M059J (cell line): ENCODE measurements at places on chromosomes 5 and 9. TPM values are rescaled to one million over a fixed set of nuclear protein-coding genes. Genes with fewer than 3 reads are reported as not detected.
A peak's percentile ranks its signal among the peaks of the same experiment; 100 is the strongest.

The ZBTB6 gene
- 7.7 and 14.8 TPM in 2 replicates for total RNA-seq

The TCF7 gene
- total RNA-seq: 5.2 and 7.4 TPM in 2 replicates

The ZNF454 gene
- 0.05 and 0.54 TPM in 2 replicates for total RNA-seq

The PCDHB7 gene
- total RNA-seq: 1.7 and 2.1 TPM in 2 replicates

The ENTREP1 gene
- 0.05 TPM in 1 of 2 replicates, not detected in the other for total RNA-seq

The DOLK gene
- total RNA-seq: 23.9 and 29.8 TPM in 2 replicates

DNA sequence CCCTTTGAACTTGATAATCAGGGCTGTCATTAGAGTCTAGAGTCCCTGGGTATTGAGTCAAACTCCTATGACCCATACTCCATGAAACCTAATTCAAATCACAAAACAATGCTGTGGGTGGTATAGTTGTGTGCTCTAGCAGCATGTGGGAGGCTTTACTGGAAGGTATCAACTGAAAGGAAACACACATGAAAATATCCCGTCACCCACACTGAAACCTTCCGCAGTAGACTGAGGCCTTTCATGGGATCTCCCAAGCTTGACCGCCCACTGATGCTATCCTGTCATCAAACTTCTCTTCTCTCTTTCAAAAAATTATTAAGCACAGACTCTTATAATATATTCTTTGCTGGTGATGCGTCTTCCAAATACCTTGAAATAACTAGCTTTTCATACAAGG is 569.1 kb upstream of the MEF2C start:
- no peak for DNase-seq

DNA sequence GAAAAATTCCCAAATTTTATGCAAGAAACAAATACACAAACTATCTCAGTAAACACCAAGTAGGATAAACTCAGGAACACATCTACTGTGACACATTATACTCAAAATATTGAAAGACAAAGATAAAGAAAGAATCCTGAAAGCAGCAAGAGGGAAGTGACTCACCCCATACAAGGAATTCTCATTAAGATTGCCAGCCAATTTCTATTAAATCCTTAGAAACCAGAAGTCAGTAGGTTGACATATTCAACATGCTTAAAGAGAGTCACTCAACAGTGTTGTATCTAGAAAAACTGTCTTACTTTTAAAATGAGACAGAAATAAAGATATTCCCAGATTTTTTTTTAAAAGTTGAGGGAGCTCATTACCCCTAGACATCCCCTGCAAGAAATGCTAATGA is 15.5 kb downstream of the SPATA31E1 start:
- peak; percentile 58 for DNase-seq

DNA sequence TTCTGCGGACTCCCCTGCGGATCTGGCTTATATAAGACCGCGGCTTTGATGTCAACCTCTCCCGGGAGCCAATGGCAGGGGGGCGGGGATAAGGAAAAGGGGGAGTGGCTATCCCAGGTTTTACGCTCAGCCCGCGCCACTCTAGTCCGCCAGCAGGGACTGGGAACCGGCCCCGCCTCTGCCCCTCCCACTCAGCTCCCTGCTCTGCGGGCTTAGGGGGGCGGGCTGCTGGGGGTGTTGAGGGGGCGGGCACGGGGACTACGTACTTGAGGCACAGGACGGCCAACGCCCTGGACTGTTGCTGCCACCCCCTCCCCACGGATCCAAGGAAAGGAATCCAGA is at the start of gene HAND1:
Gene HAND1 (minus strand): TSS at position 4 of the 342 bp plus-strand sequence. CDS start 219 bp downstream, outside the sequence.
- peak; percentile 41 for DNase-seq

DNA sequence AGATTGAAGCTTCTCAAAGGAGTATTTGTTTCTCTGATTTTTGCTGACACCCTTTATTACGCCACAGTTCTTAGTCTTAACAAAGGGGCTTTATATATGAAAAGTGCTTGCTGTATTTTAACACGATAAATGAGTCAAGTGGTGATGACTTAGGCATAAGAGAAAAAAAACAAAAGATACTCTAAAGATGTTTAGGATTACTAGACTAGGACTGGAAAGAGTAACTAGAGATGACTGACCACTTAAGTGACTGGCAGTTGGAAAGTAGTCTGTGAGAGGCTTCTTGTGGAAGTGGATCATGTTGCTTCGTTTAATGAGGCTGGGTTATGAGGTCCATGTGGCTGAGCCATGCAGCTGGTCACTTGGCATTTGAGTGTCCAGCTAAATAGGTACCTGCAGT is 69.4 kb upstream of the ACTBL2 start:
- peak; percentile 25 for DNase-seq

GRCh38 chr5:177403792-177404640 is 3.6 kb upstream of the PFN3 start:
- peak; percentile 83 for DNase-seq

GRCh38 chr5:144130306-144130705 is 40.2 kb downstream of the YIPF5 start:
- DNase-seq: no peak

GRCh38 chr5:124303366-124303765 is 443.1 kb downstream of the ZNF608 start:
- no peak for DNase-seq

GRCh38 chr5:133292300-133292699 is 240.5 kb downstream of the HSPA4 start:
- peak; percentile 82 for DNase-seq

- peak; percentile 87 for DNase-seq
Measured at GRCh38 chr9:105053209-105053652, 125.3 kb upstream of the ABCA1 start.

DNA sequence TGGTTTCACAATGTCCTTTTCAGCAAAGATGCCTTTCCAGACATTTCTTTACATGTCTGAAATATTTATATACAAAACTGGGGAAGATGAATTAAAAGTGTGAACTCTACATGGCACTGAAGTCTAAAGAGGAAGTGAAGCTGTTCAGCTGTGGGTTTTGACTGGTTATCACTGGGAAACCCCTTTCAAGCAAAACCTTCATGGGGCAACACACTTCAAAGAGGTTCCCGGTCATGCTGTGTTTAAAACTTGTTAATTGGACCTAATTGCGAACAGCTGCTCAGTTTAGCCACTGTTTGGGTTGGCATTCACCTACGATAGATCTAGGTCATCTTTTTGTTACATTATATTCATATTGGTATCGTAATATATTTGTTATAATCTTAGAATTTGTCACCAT is 20.0 kb upstream of the GDNF start:
- DNase-seq: no peak

DNA sequence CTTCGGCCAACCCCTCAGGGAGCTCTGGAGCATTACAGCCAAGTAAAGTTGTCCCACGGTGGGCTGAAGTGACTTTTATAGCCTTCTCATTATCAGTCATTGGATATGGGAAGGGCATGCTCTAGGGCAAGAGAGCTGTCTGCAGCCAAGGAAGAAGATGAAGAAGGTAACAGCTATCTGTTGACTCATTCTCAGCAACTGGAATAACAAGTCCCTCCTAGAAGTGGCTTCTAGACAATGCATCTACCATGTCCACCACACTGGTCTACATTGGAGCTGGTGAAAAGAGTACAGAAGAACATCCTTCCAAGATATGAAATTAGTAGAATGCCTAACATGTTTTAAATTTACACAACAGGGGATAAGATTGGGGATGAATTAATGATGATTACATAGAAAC is 524.2 kb downstream of the ACTL7B start:
- DNase-seq: no peak

DNA sequence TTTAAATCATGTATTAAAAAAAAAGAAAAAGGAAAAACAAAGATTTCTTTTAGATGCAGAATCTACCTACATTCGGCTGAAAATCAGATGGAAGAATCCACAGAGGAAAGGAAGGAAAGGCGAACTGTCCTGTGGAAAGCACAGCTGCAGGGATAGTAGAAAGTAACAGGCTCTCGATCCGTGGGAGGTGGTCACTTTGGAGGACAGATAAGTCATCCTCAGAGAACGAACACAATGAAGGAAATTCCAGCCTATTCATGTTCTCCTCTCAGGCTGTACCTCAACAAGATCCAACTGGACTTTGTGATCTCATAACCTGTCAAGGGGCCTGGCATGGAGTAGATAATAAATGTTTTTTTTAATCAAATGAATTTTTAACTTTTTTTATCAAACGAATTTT is 72.8 kb downstream of the NR6A1 start:
- peak; percentile 85 for DNase-seq

GRCh38 chr5:78757269-78758053 is 108.9 kb upstream of the LHFPL2 start:
- peak; percentile 74 for DNase-seq

DNA sequence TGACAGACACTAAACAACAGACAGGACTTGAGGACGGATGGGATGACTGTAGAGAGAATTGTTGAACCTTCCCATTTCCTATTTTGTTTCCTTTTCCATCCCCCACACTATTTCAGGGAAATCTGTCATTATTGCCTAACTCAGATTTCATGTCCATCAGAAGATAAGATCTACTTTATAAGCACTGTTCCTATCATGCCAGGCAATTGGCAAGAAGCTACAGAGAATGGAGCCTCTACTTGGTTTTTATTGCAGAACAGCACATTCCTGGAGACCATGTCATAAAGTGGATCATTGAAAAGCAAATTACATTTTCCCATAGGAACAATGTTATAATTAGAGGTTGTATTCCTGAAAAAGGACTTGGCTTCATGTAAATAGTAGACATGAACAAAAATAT is 173.7 kb upstream of the KIF2A start:
- peak; percentile 17 for DNase-seq

DNA sequence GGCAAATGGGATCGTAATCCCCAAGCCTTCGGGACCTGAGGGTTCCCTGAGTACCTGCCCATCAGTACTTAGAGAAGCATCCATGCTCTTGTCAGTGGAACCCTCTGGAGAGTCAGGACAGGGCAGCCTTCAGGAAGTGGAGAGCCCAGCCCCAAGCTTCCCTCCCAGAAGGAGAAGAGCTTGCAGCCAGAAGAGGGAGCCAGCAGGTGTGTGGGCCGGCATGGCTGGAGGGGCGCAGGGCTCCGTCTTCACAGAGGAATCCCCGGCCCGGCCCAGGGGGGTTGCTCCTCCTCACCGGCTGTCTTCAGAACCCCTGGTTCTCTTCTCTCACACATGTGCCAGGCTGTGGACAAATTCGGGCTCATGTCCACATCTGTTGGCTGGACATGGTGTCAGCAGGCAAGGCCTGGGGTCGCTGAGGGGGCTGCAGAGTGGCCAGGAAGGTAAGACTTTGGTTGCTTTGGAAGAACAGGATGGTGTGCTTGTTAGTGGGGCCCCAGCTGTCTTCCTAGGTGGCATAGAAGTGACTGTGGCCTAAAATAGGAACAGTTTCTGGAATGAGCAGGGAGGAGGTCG is 58.9 kb upstream of the RXRA start:
- DNase-seq: no peak
